ENCODE measurements at places on chromosomes 4 and X.

- DNase-seq: no peak
Measured at GRCh38 chr4:122803788-122804208, 22.8 kb upstream of the FGF2 start.

- DNase-seq: no peak
Measured at GRCh38 chrX:24672701-24673190, 21.0 kb upstream of the POLA1 start.

DNA sequence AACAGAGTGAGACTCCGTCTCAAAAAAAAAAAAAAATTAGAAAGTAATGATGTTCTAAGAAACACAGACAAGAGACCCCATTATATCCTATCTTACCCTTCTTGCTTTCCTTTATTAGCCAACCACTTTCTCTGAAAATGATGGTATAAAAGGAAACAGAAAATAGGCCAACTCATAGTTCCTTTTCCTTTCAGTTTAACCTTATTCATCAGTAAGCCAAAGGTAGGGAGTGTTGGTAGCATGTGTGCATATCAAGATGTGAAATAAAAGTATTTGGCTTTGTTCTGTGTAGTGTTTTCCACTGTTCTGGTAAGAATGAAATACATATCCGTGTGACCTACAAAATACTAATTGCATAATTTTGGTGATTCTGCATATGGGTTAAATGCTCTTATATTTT is 266.6 kb downstream of the ZNF674 start:
- DNase-seq: no peak

DNA sequence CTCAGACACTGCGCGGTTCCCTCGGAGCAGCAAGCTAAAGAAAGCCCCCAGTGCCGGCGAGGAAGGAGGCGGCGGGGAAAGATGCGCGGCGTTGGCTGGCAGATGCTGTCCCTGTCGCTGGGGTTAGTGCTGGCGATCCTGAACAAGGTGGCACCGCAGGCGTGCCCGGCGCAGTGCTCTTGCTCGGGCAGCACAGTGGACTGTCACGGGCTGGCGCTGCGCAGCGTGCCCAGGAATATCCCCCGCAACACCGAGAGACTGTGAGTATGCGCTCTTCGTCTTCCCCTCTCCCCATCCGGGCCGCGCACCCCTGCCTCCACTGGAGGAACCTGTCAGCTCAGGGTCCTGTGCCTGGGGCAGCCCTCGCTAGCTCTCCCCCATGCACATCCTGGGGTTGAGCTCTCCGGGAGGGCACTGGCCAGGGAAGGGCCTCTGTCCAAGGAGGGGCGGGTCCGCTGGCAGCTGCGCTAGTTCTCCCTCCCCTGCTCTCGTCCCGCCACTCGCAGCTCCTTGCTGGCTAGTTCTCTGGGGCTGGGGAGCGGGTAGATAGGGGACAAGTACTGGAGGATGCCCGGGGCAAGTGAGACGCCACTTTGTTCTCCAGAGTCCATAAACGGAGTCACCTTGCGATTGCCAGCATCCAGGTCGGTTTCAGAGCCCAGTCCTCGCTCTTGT is 2.2 kb downstream of the SLIT2 start:
- DNase-seq: no peak

DNA sequence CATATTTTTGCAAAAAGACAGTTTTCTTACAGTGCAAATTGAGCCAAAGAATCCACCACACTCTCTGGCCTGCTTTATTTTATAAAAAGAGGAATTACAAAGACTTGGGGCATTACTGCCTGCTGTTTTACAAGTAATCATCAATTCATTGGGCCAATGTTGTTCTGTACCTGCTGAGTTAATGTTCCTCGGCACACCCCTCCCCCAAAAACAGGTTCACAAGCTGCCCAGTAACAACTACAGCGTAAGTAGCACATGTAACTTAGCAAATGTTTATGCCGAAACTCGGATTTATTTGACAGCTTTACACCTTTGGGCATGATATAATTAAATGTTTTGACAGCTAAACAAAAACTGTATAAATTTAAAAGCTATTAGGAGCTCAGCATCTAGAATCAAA is 214.6 kb upstream of the MAB21L2 start:
- no peak for DNase-seq

DNA sequence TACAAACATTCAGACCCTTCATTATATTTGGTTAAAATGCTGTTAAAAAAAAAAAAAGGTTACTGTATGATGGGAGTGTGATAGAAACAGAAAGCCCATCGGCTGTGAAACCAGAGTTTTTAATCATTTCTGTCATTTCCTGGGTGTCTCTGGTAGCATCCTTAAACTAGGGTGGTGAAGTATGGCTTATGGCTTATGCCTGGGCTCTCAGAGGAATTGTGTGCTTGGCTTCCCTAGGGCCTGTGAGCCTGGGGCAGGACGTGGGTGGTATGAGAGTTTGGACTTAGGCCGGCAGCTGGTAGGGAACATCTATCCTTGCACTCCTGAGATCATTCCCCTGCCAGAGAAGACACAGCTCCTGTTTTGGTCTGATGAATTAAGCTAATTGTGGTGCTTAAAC is 52.2 kb downstream of the DCUN1D4 start:
- DNase-seq: no peak

GRCh38 chrX:479273-479981 is 92.7 kb upstream of the PPP2R3B start:
- no peak for DNase-seq

DNA sequence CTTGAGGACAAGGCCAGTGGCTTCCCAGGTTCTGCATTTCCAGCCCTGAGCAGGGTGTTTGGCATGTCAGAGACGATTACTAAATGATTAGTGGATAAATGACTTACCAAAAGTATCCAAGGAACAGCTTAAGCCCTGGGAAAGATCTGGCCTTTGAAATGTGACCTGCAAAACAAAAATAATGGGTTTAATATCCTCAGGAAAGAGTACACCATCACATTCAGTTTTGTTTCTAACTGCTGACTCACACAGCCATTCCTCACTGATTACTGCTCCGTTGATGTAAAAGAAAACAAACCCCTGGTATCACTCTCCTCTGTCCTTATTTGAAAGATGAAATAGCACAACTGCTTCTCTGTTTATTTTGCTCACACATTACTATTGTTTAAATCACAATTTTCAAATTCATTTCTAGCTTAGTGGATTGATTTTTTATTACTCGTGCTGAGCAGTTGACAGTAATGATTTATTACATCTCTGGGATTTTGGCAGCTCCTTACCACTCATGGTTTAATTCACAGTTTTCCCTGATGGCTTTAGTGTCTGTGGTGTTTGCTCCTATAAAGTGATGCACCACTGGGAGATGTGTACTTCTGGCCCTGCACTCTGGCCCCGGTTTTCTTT is 117.0 kb downstream of the CBLL2 start:
- no peak for DNase-seq

DNA sequence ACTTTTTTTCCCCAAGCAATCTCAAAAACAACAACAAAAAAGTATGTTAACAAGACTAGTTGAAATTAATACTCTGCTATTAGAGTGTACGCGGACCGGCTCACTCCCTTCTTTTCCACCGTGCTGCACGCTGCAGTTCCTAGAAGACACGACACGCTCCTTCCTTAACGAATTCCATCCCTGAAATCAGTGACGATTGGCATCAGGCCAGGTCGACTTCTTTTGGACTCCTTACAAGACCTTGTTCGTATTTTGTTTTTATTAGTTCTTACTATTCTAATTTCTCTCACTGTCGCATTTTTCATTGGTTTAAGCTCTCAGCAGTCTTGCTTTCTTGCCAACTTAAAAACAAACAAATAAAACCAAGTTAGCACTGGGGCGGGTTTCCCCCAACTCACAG is 175.8 kb upstream of the PITX2 start:
- DNase-seq: no peak

GRCh38 chr4:81860111-81860510 is 388.4 kb upstream of the RASGEF1B start:
- no peak for DNase-seq

DNA sequence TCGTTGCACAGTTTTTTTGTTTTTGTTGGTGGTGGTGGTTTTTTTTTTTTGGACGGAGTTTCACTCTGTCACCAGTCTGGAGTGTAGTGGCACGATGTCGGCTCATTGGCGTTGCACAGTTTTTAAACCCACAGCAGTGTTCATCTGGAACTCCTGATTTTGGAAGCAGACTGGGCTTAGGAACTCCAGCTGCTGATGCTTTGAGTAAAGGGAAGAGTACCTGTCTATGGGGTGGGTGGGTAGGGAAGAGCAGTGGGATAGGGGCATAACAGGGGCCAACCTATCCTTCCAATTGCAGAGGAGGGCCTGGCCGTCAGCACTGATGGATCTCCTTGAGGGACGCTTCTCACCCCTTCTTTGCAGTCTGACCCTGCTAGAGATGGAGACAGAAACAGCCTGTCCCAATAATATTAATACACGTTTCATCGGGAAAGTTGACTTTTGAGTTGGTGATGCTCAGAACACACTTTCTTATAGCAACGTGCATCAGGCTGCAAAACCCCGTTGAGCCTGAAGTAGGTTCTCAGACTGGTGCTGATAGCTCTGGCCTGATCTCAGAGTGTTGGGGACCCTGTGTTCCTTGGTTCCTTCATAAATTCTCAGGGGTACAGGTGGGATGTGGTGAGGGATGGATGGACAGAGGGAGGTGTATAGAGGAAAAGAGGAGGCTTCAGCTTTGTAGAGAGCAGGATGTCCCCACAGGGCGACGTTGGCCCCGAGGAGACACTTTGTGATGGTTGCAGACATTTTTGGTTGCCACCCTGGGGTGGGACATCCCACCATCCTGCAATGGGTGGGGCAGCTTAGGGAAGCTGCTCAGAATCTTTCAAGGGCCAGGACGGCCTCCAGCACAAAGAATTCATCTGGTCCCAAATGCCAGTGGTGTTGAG is 2.3 kb downstream of the CD99 start:
- no peak for DNase-seq

GRCh38 chr4:155964016-155964891 is 10.6 kb upstream of the CTSO start:
- DNase-seq: no peak

- DNase-seq: peak; percentile 64
Measured at GRCh38 chr4:153115322-153116290, 88.6 kb upstream of the TRIM2 start.

- no peak for DNase-seq
Measured at GRCh38 chrX:70029863-70030262, 19.9 kb downstream of the AWAT2 start.

DNA sequence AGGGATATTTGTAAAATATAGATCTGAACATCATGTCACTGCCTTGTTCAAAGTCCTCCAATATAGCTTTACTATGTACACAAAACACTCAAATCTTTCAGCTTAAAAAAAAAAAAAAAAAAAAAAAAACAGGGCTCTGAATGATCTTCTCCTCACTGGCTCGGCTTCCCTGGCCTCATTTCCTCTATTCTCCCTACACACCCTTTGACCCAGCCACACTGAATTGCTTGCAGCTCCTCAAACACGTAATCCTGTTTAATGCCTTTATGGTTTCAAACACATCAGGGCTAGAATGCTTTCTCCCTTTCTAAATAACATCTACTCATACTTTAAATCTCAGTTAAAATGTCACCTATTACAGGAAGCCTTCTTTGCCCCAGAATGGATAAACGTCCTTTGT is 60.8 kb downstream of the MTMR8 start:
- DNase-seq: no peak

DNA sequence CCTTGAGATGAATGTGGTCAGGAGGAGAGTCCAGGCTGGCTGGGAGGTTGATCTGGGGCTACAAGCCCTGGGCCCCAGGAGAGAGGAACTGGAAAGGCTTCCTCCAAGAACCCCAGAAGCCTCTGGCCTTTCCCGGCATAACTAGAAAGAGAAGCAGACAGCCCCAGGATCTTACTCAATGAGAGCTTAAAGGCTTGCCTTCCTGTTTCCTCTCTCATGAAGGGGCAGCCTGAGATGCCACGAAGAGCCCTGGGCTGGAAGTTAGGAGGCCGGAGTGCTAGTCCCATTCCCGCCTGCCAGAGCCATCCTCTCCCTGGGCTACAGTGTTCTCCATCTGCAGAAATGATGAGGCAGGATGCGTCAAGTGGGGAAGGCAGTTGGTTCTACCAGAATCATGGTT is 20.1 kb upstream of the XPNPEP2 start:
- DNase-seq: no peak

DNA sequence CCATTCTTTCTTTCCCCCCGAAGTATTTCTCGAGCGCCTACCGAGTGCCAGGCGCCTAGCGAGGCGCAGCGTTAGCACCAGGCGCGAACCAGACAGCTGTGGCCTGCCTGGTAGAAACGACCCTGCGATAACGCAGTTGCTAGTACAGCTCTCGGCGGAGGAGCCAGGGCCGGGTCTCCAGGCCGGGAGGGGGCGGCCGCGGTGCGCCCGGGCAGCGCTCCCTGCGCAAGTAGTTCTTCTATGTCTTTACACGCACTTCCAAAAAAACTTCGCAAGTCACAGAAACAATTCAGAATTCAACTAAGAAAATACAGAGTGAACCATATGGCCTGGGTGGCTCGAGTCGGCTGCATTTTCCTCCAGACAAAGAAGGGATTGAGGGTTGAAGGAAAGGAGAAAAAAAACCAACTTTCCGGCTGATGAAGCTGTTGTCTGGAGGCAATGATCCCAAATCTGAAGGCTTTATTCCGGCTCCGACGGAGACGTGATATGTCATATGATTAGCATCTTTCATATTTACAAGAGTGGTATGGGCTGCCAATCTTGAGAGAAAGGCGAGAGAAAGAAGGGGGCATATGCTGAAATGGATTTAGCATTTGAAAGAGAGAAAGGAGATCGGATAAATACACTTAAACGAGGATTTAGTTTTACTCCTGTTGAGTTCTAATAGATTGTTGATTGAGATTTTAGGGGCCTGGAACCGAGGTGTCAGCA is 7.2 kb upstream of the NEUROG2 start:
- DNase-seq: no peak

DNA sequence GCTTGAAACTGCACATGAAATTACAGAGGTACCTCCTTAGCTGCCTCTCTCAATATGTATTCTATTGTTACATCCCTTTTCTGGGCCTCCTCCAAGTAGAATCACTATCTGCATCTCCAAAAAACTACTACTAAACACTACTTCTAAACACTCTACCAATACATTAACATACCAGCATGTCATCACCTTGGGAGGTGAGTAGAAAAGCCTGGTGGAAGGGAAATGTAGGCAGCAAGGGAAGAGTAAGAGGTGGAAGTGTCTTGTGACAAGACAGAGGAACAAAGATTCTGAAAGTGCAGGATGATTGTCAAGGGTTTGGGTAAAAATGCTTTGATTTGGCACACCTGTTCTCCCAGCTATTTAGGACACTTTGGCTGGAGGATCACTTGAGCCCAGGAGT is 3.5 kb downstream of the AFM start:
- no peak for DNase-seq

GRCh38 chrX:150959557-150959956 is 23.6 kb upstream of the HMGB3 start:
- DNase-seq: no peak

DNA sequence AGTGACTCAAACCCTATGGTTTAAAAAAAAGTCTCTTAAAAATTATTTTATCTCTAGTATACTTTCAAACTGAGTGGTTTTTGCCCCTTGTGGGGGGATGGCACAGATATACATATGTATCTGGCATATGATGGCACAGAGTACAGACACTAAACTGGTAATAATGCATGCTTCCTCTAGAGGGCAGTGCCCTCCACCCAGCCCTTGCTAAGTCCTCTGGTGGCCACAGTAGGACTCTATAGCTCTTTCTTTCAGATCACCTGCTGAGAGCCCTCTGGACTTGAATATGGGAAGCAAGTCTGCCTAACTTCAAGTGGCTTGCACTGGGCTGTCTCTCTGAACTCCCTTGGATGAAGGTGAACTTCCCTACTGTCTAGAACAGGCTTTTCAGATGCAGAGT is 66.3 kb downstream of the TSPAN7 start:
- DNase-seq: no peak
